ENCODE measurements at places on chromosomes 3 and 15.

DNA sequence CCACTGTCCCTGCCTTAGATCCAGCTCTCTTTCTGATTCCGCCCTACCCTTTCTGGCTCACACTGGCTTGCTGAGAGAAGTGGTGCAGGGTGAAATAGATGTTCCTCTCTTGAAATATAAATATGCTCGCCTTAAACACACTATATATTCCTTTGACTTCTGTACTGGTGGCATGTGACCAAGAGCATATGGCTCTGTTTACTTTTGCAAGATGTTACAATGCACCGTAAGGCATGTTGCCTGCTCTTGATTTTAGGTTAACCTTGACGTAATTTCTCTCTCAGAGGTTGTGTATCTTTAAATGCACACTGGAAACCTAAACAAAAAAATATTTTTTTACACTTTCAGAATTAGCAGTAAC is 749 bp downstream of the RSRC1 start:
- no peak for DNase-seq

- DNase-seq, result no peak
These were observed 579.9 kb upstream of the ZNF717 start for GRCh38 chr3:76365275-76365674.

DNA sequence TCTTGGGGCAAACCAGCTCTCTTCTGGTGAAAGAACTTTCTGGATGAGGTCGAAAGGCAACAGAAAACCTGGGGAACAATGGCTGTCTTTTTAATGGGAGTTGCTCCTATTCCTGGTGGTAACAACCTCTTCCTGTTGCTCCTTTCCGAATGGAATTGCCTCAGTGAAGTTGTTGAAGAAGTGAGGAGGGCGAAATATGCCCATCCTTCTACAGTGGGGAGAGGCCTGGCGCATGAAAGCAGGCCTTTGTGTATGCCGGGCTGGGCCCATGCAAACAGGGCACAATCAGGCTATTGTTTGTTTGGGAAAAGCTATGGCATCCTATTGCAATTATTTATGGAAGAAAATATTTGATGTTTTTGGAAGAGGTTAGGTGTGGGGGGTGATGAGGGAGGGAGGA is 166.9 kb downstream of the IGF1R start:
- DNase-seq, result no peak

DNA sequence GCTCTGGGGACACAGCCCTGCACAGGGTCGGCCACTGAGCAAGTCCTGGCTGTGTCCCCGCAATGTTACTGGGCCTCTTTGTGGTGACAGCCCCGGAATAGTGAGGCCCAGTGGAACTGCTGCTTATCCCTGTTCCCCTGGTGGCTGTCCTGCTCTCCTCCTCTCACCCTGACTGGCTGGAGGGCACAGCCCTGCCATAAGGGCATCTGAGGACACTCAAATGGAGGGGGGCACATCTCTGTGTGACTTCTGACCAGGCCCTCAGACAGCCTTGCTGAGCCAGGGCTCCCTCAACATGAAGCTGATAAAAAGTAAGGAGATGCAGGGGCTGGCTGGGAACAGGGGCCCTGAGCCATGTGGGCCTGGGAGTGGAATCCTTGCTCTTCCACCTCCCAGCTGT is 127.4 kb upstream of the ATP2B2 start:
- no peak for DNase-seq
